Activated naive CD4-positive, alpha-beta T cell treated with anti-CD3 and anti-CD28 coated beads, Interleukin-2, amount 10 ng/mL, durations not matched to agents 5 hours and 36 hours (primary cell): ENCODE measurements at places on chromosomes 5 and 9. TPM values are rescaled to one million over a fixed set of nuclear protein-coding genes. Genes with fewer than 3 reads are reported as not detected.

The LIX1 gene
- not detected for total RNA-seq

The RLN1 gene
- 2.3 TPM for total RNA-seq

The RAI14 gene
- total RNA-seq, result 0.66 TPM

The DMXL1 gene
- 32.6 TPM for total RNA-seq

The PLEKHG4B gene
- total RNA-seq, result not detected

The UIMC1 gene
- total RNA-seq, result 54.3 TPM

The WNT8A gene
- total RNA-seq, result not detected

The RNF208 gene
- total RNA-seq, result 5.0 TPM

The CXCL14 gene
- not detected for total RNA-seq

The SOHLH1 gene
- not detected for total RNA-seq

The CDC20B gene
- total RNA-seq, result not detected

The SLC36A2 gene
- not detected for total RNA-seq

The GLDC gene
- 0.41 TPM for total RNA-seq

The DAPK1 gene
- 0.24 TPM for total RNA-seq

The TCF7 gene
- 310 TPM for total RNA-seq

The RNF180 gene
- total RNA-seq, result not detected

The CREBRF gene
- total RNA-seq, result 26.4 TPM

The DOCK8 gene
- 318 TPM for total RNA-seq

The PCDHGB4 gene
- total RNA-seq, result not detected

The FIBCD1 gene
- total RNA-seq, result not detected

The INSL6 gene
- not detected for total RNA-seq

The SLC24A2 gene
- total RNA-seq, result not detected

The APBB3 gene
- total RNA-seq, result 33.3 TPM

The PFN3 gene
- total RNA-seq, result not detected

The TMEM215 gene
- not detected for total RNA-seq

The EQTN gene
- not detected for total RNA-seq

The IFNA2 gene
- total RNA-seq, result not detected

The MYOT gene
- total RNA-seq, result not detected

The ELOVL7 gene
- 0.51 TPM for total RNA-seq

The PPP2R2B gene
- 0.48 TPM for total RNA-seq

The SHOC1 gene
- total RNA-seq, result not detected

The GPX8 gene
- not detected for total RNA-seq

The NKD2 gene
- total RNA-seq, result 2.9 TPM

The CCDC69 gene
- total RNA-seq, result 64.7 TPM

The TXNDC8 gene
- total RNA-seq, result not detected
